ENCODE measurements at places on chromosomes 2 and 18. TPM values are rescaled to one million over a fixed set of nuclear protein-coding genes. Genes with fewer than 3 reads are reported as not detected.
A peak's percentile ranks its signal among the peaks of the same experiment; 100 is the strongest.

DNA sequence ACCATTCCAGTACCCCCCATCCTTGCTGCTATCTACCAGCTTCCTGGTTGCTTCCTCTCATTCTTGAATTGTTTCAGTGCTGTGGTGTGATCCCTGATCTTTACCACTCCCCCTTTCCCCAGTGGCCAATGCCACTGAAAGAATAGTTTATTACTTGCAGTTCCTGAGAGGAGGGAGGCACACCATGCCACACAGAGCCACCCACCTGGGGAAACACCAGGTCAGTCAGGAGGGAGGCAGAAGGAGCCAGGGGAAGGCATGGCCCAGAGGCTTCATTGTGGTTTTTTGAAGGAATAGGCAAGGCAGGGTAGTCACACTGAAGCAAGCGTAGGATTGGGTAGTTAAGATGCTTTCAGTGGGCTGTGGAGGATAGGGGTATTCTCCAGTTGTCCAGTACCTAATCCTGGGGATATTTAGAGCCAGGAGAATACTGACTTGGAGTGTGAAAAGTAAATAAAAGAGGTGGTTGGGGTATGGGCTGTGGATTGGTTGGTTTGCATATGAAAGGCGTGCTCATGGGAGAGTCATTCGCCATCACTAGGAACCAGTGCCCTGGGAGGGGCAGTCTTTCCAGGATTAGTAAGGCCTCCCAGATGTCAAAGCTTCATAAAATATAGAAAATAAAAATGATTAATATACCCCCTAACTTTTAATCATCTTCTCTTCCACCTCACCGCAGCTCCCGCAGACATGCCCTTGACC is 6.7 kb upstream of the TMEM177 start:
- DNase-seq: no peak

- peak; percentile 55 for DNase-seq
Measured at GRCh38 chr18:23981369-23981980, 33.1 kb upstream of the TTC39C start.

Gene MARCHF7
- 13.1 TPM for polyA plus RNA-seq

DNA sequence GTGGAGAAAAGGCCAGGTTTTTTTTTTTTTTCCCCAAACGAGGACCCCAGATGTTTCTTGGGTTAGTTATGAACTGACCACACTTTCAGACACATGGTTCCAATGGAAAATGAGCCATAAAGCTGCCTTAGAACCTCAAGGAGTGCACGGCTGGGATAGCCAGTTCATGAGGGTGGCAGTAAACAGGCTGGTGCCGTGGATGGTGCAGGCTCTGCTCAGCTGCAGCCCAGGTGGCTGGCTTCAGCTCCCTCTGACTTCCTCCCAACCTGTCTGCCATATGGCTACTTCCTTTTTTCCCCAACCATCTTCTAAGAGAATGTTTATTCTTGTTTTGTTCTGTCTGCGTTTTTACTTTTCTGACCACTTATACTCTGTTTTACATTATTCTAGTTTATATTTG is 109.8 kb upstream of the LMAN1 start:
- DNase-seq: no peak

Gene CKAP2L
- polyA plus RNA-seq: 11.8 TPM

- DNase-seq: no peak
Measured at GRCh38 chr18:21575656-21576055, 24.8 kb downstream of the ESCO1 start.

GRCh38 chr18:73549236-73549635 is 598.4 kb downstream of the FBXO15 start:
- peak; percentile 50 for DNase-seq

DNA sequence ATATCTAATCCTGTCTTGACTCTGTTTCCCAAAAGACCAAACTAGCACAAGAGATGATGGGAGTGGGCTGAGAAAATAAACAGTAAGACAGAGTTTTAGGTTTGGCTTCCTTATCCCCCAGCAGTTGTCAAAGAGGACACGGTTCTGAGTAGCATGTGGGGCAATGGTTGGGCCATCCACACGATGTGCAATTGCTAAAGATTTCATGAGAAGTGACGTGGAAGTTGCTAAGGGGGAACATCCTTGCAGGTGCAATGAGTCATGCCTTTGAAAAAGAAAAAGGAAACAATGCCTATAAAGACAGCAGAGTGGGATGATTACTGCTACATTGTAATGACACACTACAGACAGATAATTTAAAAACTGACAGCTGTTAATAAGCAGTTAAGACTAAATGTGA is 1395.8 kb downstream of the LRP1B start:
- no peak for DNase-seq

DNA sequence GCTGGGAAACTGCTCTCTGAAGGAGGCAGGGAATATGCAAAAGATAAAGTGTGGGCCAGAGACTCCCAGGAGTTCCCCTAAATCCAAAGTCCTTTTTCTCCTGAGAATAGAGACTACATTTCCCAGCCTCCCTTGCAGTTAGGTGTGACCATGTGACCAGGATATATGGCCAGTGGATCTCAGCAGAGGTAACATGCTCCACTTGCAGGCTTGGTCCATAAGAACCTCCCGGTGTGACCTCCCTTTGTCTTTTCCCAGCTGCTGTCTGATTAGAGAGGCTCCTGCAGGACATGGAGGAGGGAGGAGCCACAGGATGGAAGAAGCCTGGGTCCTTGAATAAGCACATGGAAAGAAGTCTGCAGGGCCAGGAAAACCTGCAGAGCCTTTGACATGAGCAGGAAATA is 76.2 kb downstream of the TGFA start:
- DNase-seq: no peak

Gene CXCR4
- 89.1 TPM for polyA plus RNA-seq

Gene IL1RL1
- 1.7 TPM for polyA plus RNA-seq

- DNase-seq: no peak
Measured at GRCh38 chr2:65931056-65931455, 498.7 kb upstream of the SPRED2 start.

- DNase-seq: no peak
Measured at GRCh38 chr2:71001592-71001927, 6.9 kb upstream of the TEX261 start.

- no peak for DNase-seq
Measured at GRCh38 chr2:20145497-20146193, 79.3 kb downstream of the SDC1 start.

Gene UGT1A5
- not detected for polyA plus RNA-seq

- DNase-seq: no peak
Measured at GRCh38 chr18:79245517-79246001, 150.2 kb upstream of the NFATC1 start.

GRCh38 chr18:63895190-63895589 is 7.7 kb downstream of the SERPINB2 start:
- no peak for DNase-seq

DNA sequence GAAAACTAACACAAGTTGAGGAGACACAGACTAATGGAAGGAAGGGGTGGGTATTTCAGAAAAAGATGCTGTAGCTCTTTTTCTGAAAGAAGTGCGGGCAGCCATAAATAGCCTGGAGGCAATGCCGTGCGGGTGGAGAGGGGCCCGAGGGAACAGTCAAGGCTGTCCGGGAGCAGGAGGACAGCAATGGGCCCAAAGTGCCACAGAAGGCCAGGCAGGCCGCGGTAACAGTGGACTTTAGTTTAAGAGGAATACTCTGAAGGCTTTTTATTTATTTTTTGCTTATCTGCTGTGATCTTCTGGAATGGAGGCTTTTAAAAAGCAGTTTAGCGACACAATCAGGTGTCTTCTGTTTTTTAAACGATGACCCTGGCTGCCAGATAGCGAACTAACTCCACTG is 2.8 kb downstream of the ITGB1BP1 start:
- no peak for DNase-seq

Gene PRSS56
- not detected for polyA plus RNA-seq

Gene GATA6
- not detected for polyA plus RNA-seq

Gene CCDC141
- not detected for polyA plus RNA-seq

All from brain (organoid and tissue), 16 donors.